ENCODE measurements at places on chromosomes 6 and 20.

DNA sequence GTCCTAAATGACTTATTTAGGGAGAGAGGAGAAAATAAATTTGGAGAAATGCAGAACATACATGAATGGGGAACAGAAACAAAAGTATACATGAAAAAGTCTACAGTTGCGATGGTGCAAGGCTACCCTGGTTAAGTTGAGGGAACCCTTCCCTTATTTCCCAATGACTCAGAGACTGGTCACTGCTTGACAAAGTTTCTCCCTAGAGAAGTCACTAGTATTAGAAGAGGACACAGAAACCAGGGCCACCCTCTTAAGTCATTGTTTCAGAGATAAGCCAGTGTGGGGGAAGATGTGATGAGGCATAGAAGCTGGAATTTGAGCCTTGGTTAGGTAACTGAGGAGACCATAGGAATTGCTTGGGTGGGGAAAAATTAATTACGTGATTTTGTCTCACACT is 24.4 kb upstream of the EDN1 start:
- no peak for DNase-seq

- DNase-seq, result no peak
These were observed 3.4 kb downstream of the OGFRL1 start for GRCh38 chr6:71292001-71292400.

DNA sequence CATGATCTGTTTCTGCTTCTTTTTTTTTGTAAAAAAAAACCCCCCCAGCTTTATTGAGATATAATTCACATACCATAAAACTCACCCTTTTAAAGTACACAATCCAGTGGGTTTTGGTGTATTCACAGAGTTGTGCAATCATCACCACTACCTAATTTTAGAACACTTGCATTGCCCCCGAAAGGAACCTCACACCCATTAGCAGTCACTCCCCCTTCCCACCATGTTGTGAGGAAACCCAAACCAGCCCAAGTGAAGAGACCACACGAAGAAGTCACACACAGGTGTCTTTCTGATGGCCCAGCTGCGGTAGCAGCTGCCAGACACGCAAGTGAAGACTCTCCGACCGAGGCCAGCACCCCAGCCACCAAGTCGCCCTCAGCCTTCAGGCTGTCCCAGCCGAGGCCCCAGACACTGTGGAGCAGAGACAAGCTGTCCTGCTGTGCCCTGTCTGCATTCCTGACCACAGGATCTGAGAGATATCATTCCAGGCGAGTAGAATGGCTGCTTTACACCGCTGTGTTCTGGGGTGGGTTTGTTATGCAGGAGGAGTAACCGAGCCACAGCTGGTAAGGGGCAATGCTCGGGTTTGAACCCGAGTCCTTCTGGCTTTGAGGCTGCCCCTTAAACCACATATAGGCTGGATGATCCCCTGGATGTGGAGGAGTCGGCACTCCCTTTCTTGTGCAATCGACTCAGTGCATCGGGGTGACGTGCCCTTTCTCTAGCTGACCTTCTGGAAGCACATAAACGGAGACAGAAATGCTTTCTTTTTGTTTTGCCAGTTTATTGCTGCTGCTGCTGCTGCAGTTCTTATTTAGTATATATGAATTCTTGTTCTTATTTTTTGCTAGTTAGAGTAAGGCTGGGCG is 59.1 kb upstream of the PTPN1 start:
- DNase-seq, result peak; percentile 56

- no peak for DNase-seq
These were observed 45.2 kb downstream of the KIF16B start for GRCh38 chr20:16528078-16528477.

GRCh38 chr20:10747019-10747418 is 73.2 kb upstream of the JAG1 start:
- DNase-seq, result no peak

GRCh38 chr6:158322724-158323560 is 10.7 kb downstream of the TULP4 start:
- peak; percentile 69 for DNase-seq

DNA sequence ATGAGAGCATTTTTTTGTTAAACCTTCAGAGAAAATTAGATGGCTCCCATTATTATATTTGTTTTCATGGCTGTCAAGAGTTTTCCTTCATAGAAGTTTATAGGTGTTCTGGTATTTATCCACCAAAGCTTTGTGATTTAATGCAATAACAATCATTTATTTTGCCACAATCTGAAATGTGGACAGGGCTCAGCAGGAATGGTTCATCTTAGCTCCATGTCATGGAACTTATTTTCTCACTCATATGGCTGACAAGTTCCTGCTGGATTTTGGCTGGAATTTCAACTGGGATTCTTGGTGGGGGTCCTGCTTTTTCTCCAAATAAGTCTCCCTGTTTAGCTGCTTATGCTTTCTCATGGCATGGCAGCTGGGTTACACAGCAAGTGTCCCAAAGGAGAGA is 876.7 kb downstream of the QKI start:
- DNase-seq, result no peak

- DNase-seq, result no peak
These were observed 256.5 kb downstream of the FARS2 start for GRCh38 chr6:5517796-5518195.

GRCh38 chr6:149347067-149347466 is 29.6 kb downstream of the TAB2 start:
- DNase-seq, result no peak

DNA sequence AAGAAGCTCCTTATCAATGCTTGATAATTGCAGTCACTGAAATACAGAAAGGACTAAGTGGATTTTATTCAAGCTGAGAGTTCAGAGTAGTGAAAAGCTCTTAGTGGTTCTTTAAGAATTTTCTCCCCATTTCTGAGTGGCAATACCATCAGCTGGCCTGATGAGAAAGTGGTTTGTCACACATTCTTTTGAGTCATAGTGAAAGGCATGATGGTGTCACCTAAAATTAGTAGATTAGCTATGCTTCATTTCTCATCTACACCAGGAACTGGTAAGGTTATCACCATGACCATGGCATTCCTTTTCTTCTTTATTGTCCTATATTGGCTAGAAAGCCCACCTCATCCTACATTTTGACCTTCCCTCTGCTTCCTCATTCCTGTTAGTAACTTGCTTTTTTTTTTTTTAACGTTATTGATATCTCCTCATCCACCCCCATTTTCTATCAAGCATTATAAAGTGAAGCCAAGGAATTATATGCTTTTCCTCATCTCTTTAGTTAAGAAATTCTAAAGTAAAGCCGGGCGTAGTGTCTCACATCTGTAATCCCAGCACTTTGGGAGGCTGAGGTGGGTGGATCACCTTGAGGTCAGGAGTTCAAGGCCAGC is 67.4 kb upstream of the LOC128125822 start:
- peak; percentile 74 for DNase-seq

- no peak for DNase-seq
These were observed 127.0 kb downstream of the UST start for GRCh38 chr6:148873868-148874267.

All from GM06990 (cell line).